HT1080 (cell line): ENCODE measurements at places on chromosomes 5 and 9.

GRCh38 chr9:113927277-113927676, 51.2 kb downstream of the ZNF618 start:
- DNase-seq, result no peak

- no peak for DNase-seq
These were observed 22.1 kb downstream of the SARDH start for GRCh38 chr9:133715866-133716563.

GRCh38 chr9:76136986-76137385, 246.5 kb downstream of the PCSK5 start:
- peak; percentile 74 for DNase-seq

DNA sequence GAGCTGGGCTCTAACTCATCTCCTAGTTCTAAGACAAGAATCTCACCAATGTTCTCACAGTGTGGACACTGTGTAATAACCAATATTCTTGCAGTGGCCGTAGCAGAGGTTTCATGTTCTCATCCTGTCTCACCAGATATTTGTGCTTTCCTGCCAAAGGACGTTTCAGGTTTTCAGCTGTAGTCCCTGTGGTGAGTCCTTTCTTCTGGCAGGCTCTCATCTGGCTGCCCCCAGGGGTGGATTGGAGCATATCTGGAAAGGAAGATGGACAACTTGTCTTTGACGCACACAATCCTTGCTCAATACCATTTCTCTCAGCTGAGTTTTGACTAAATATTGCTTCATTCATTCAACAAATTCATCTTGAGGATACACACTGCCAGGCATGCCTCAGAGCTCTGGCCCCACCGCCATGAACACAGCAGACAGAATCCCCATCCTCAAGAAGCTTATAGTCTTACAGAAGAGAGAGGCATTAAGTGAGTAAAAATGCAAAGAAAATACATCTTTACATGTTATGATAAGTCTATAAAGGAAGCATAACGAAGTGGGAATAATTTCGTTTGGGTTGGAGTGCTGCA, 33.8 kb upstream of the NEURL1B start:
- no peak for DNase-seq

DNA sequence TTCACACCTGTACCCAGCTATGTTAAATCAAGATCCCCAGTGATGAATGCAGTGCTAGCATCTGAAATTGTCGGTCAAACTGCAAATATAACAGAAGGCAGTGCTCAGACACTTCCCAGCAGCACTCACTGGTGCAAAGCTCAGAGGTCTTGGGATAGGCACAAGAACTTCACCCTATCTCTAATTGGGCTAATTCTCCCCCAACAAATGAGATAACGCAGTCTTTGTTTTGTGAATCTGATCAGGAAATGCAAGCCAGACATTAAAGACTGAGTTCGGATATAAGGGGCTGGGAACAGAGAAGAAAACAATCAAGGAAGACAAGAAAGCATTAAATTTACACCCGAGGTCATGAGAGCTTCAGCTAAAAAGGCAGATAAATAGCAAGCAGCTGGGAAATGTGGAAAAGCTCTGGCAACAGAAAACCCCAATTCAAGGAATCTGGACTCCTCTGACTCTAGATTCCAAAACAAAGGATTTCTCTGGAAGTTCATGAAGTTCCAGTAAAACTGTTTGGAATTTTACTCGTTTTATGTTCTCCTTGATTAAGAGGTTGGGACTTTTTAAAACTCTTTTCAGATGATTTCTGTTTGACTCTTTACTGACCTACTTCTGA, 65.1 kb downstream of the GNA14 start:
- DNase-seq, result no peak

- no peak for DNase-seq
These were observed 56.7 kb downstream of the UBE2QL1 start for GRCh38 chr5:6505416-6505755.

DNA sequence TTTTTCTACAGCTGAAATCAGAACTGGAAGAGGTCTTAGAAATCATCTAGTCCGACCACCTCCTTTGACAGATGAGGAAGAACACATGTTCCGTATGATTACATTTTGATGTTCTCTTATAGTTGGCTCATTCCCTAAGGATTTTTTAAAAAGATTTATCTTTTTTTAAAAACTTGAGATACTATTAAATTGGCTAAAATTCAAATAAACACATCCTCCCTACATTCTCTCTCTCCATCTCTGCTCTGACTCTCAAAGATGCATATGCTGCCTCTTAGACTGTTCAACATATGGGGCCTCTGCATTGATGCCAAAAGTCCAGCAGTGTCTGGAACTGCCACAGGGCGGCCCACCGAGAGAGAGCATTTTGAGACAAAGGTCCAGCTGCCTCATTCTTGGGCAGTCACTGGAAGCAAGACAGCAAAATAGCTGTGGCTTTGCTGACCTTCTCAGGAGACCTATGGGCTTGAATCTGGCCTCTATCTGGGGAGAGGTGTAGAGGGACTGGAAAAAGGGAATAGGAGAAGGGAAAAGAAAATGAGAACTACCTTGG, 12.8 kb upstream of the TSSK1B start:
- DNase-seq, result peak; percentile 24
